SK-MEL-5 (cell line): ENCODE measurements at places on chromosomes 4 and X. TPM values are rescaled to one million over a fixed set of nuclear protein-coding genes. Genes with fewer than 3 reads are reported as not detected.

HELQ gene
- 10.5 and 10.9 TPM in 2 replicates for total RNA-seq

DNA sequence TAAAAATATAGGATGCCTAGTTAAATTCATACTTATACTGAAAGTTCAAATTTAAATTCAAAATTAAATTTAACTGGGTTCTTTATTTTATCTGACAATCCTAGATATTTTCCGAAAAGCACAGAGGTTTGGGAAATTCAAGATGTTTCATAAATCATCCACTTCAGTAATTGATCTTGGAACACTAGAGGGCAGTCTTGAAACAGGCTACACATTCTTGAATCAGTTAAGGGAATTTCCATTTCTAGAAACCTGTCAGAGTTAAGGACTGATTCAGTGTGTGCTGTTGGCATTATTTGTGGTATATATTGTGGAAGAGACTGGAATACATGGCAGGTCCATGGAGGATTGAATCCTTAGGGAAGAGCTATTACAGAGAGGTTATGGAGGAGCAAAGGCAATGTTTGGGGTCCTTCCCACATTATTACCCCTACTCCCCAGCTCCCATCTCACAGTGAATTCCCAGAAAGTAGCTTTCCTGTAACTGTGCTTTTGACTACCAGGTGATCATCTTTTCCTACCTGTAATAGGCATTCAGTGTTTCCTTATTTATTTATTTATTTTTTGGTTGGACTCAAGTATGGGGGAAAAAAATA is 92.9 kb downstream of the EGF start:
- DNase-seq: peak; percentile 64

KLHL13 gene
- 3.1 and 3.7 TPM in 2 replicates for total RNA-seq

GRCh38 chr4:146398404-146398803 is 123.3 kb downstream of the SLC10A7 start:
- no peak for DNase-seq

EFHC2 gene
- total RNA-seq: not detected in 2 replicates

CASP3 gene
- total RNA-seq: 33.1 and 38.4 TPM in 2 replicates

DNA sequence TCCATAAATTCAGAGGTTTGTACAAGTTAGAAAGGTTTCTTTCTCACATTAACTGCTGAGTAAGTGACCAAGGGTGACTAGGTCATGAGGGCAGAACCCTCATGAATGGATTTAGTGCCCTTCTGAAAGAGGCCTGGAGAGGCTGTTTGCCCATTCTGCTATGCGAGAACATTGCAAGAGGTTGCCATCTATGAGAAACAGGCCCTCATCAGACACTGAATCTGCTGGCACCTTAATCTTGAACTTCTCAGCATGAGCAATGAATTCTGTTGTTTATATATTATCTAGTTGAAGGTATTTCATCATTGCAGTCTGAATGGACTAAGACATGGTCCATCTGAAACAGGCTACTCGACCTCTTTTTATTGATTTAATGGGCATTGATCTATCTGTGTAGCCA is 96.2 kb upstream of the GPRIN3 start:
- DNase-seq: no peak

DNA sequence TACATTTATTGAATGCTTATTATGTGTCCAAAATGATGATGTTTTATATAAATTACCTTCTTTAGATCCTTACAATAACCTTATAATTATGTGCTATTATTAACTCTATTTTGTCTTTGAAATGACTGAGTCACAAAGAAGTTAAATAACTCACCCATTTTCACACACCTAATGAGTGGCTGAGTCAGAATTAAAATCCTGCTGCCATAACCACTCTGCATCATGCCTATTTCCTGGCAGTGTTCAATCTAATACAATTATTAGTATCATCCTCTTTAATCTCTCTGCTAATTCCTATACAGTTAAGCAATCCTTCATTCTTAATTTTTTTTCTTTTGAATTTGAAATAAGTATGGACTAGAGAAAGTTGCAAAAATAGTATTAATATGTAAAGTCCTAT is 342.9 kb downstream of the CFAP299 start:
- no peak for DNase-seq

DNA sequence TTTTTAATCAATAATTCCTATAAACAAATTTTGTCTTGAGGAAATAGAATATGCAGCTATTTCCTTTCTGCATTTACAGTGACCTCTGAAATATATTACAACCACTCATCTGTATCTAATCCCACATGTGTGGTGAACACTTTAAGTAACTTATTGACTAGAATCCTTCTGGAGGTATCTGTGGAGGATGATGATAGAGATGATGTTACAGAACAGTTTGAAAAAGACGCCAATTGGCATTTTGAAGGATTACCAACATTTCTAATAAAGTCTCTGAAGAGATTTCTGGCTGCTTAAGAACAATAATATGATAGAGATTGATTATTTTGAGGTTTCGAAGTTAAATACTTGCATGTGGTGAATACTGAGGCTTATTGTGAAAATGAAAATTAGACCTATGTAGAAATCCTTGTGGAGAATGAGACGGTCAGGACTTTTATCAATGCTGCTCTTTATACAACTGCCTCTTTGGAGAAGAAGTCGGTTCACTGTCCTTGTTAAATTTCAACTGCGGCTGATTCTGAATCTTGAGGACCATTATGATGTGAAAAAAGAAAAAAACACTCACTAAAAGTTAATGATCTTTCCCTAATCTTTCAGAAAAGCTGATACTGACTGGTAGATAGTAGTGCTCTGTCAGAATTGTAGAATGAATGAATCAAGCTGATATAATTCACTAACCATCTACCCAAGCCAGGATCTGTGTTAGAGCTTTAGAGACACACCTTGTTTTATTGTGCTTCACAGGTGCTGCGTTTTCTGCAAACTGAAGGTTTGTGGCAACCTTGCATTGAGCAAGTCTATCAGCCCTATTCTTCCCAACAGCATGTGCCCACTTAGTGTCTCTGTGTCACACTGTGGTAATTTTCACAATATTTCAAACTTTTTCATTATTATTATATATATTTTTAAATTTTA is 204.7 kb downstream of the SPRY1 start:
- peak; percentile 80 for DNase-seq

SLC7A11 gene
- total RNA-seq: 52.1 and 53.5 TPM in 2 replicates

DNA sequence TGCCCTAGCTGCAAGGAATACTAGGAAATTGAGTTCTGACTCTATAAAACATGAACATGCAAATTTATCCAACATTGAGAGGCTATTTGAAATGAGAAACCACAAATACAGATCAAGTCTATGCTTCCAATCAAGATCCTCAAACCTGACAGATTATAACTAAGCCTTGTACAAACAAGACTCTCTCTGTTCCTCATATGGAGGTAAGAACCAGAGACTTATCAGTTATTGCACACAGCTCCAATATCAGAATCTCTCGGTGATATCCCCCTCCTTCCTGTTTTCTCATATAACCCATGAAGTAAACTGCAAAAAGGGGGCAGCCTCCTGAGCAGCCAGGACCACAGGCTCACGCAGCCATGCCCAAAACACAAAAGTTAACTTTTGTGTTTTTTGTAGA is 36.5 kb downstream of the FBXW7 start:
- DNase-seq: no peak

GRCh38 chr4:184506527-184507121 is 32.3 kb upstream of the IRF2 start:
- peak; percentile 55 for DNase-seq

SATL1 gene
- total RNA-seq: 0.05 TPM in 1 of 2 replicates, not detected in the other

DNA sequence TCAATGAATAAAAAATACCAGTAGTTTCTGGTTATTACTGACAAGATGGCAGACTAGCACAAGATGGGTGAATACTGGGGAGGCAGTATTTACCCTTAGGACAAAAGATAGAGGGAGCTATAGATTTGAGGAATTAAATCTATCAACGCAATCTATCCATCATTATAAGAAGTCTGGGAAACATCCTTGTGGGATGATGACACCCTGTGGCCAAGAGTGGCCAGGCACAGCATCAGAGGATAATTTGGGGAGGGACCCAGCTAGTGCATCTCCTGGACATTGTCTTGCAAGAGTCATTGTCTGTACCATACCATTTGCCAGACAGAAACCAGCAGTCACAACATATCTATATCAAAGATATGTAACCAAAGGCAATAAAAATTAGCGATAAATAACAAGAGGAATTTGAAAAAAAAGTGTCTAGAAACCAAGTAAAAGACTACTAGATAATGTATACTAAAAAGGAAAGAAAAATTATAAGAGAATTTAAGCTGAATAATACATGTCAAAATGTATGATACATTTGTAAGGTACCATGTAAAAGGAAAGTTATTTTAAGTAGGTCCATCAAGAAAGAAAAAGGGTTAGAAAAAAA is 22.9 kb downstream of the KCTD8 start:
- DNase-seq: peak; percentile 71

GRCh38 chrX:143615851-143616250 is 20.1 kb downstream of the SLITRK4 start:
- no peak for DNase-seq

GRCh38 chr4:64911846-64912245 is 502.6 kb upstream of the TECRL start:
- peak; percentile 36 for DNase-seq

CA5B gene
- total RNA-seq: 3.0 and 6.0 TPM in 2 replicates

SOD3 gene
- not detected in 2 replicates for total RNA-seq
